ENCODE measurements at places on chromosomes 3 and 15. TPM values are rescaled to one million over a fixed set of nuclear protein-coding genes. Genes with fewer than 3 reads are reported as not detected.

DNA sequence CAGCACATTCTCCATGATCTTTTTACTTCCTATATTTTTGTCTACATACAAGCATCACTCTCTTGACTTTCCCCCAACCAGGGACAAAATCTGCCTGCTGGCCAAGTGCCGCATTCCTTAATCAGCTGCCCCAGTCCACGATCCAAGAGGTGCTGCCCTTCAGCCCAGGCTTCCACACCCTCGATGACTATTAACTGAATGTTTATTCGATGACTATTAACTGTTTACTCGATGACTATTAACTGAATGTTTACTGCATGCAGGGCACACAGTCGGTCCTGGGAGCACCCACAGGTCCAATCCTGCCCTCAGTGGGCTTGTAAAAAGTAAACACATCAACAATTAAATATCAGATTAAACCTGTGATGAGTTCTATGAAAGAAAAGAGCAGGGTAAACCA lies 256.9 kb downstream of the ARRDC4 start:
- no peaks in the 10 kb centered on the region for H3K4me1 ChIP-seq
- no peaks in the 10 kb centered on the region for H3K36me3 ChIP-seq
- H3K27ac ChIP-seq: no peak overlapping the region
- H3K27me3 ChIP-seq: no peaks in the 10 kb centered on the region
- DNase-seq: no peak

- no peaks in the 10 kb centered on the region for H3K36me3 ChIP-seq
- no peak overlapping the region for H3K4me3 ChIP-seq
- H3K4me1 ChIP-seq: peaks cover 43% of the 10 kb centered on the region
- peak; percentile 62 for DNase-seq
- H3K27ac ChIP-seq: no peak overlapping the region
- no peaks in the 10 kb centered on the region for H3K27me3 ChIP-seq
These were observed 144.4 kb downstream of the DNAJB8 start for GRCh38 chr3:128322030-128323022.

Gene KNSTRN
- 6.8 TPM for total RNA-seq

GRCh38 chr3:87206070-87206469 lies 21.0 kb upstream of the CHMP2B start:
- no peaks in the 10 kb centered on the region for H3K36me3 ChIP-seq
- no peak for DNase-seq
- no peak overlapping the region for H3K27ac ChIP-seq
- no peaks in the 10 kb centered on the region for H3K4me1 ChIP-seq

Gene SLC6A20
- not detected for total RNA-seq

Gene RLBP1
- not detected for total RNA-seq

Gene SEMA3F
- total RNA-seq: not detected

Gene C2CD4A
- 0.11 TPM for total RNA-seq

- H3K36me3 ChIP-seq: peaks cover 7% of the 10 kb centered on the region
- H3K4me1 ChIP-seq: peaks cover 13% of the 10 kb centered on the region
- H3K27me3 ChIP-seq: no peaks in the 10 kb centered on the region
- no peak for DNase-seq
- H3K4me3 ChIP-seq: no peak overlapping the region
These were observed 170.9 kb downstream of the PLCL2 start for GRCh38 chr3:17055374-17056276.

DNA sequence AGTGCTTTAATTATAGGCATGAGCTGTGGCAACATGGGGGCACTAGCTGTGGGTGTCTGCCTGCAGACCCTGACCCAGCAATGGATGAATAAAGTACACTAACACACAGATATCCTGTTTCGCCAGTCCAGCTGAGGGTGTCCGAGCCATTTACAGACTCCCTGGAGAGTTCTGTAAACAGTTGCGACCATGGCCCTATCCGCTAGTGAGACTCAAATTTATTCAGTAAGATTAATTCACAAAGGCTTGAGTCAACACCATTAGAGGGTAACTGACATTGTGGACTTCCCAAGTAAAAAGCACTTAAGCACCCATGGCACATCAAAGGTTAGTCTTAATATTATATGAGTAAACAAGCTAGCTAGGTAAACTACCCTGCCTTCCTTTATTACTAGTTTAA lies 161.6 kb downstream of the TBL1XR1 start:
- H3K27me3 ChIP-seq: no peaks in the 10 kb centered on the region
- H3K4me3 ChIP-seq: no peak overlapping the region
- DNase-seq: no peak
- H3K27ac ChIP-seq: no peak overlapping the region
- H3K36me3 ChIP-seq: peaks cover 30% of the 10 kb centered on the region
- no peaks in the 10 kb centered on the region for H3K4me1 ChIP-seq

GRCh38 chr3:50254577-50255250 lies 14.2 kb upstream of the SEMA3B start:
- peaks cover 78% of the 10 kb centered on the region for H3K36me3 ChIP-seq
- H3K27me3 ChIP-seq: no peaks in the 10 kb centered on the region
- H3K4me1 ChIP-seq: peaks cover 27% of the 10 kb centered on the region
- no peak overlapping the region for H3K4me3 ChIP-seq
- no peak overlapping the region for H3K27ac ChIP-seq

DNA sequence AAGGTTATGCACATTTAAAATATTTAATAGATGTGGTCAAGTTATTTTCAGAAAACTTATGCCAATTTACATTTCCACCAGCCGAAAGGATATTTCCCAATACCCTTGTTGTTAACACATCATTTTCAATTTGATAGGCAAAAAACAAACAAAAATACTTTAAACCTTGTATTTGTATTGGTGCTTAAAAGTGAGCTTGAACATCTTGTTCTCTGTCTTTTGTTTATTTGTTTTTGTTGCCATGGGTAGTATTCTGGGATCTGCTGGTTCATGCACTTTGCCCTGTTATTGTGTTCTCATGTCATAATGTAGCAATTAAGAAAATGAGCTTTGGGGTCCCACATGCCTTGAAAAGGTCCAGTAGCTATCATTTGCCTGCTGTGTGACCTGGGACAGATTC lies 191.4 kb downstream of the LRTM1 start:
- no peak for DNase-seq
- no peaks in the 10 kb centered on the region for H3K27me3 ChIP-seq
- H3K4me3 ChIP-seq: no peak overlapping the region
- no peak overlapping the region for H3K27ac ChIP-seq

DNA sequence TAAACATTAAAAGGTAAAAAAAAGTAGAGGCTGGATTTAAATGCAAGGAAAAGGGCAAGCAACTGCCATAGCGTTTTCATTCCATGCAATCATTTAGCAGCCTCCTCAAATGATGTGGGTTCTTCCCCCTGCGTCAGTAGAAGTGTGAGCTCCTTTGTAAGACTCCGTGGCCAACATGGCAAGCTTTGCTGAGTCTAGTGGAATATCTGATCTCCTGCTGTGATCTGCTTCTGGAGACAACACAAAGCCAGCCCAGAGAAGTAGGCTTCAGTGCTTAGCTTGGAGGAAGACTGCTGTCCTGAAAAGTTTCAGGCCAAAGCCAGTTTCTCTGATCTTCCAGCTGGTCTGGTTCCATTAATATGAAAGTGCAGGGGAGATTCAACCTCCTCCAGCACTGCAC lies 70.4 kb downstream of the ARPP21 start:
- H3K4me3 ChIP-seq: no peak overlapping the region
- H3K27ac ChIP-seq: no peak overlapping the region
- no peak for DNase-seq
- no peaks in the 10 kb centered on the region for H3K4me1 ChIP-seq
- no peaks in the 10 kb centered on the region for H3K36me3 ChIP-seq

DNA sequence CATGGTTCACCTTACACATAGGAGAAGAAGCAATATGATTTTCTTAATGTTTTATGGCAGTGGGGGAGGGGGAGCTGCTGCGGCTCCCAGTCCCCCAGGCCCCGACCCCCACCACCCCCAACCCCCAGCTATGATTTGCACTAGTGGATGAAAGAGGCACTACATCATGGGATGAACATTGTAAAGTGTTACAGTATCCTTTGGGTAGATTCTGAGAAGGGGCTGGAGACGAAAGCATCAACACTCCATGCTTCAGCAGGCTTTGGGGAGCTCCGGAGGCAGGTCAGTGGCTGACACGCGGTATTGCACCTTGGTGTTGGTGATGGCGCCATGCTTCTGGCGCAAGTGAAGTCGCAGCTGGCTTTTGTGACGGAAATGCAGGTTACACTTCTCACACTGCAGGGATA lies 19.9 kb upstream of the RTP2 start:
- H3K36me3 ChIP-seq: peaks cover 10% of the 10 kb centered on the region
- H3K4me1 ChIP-seq: no peaks in the 10 kb centered on the region
- DNase-seq: no peak
- H3K27me3 ChIP-seq: no peaks in the 10 kb centered on the region

GRCh38 chr15:24675332-24676144 lies at the start of gene NPAP1:
Gene NPAP1 (plus strand): TSS chr15:24675775. CDS start chr15:24675868, 93 bp downstream.
- H3K27ac ChIP-seq: no peak within 1 kb of the TSS
- no peak within 1 kb of the TSS for H3K4me3 ChIP-seq
- DNase-seq: no peak

DNA sequence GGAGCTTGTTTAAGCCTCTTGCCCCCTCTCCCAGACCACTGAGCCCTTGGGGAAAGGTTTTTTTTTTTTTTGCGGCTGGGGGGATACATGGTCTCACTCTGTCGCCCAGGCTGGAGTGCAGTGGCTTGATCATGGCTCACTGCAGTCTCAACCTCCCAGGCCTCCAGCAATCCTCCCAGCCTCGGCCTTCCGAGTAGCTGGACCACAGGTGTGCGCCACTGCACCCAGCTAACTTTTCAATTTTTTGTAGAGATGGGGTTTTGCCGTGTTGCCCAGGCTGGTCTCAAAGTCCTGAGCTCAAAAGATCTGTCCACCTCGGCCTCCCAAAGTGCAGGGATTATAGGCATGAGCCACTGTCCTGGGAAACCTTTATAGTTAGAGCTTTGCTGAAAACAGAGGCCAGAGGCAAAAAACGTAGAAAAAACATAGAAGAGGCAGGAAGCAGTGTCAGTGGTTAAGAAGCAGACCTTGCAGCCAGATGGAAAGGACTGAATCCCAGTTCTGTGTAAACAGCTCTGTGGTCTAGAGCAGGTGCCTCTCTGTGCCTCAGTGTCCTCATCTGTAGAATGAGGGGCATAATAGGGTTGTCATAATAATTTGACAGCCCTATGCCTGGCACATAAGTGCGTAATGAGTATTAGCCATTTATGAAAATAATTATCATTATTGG lies 33.1 kb downstream of the CMTM7 start:
- H3K27ac ChIP-seq: peak overlapping the region; percentile 50
- no peak overlapping the region for H3K4me3 ChIP-seq
- H3K4me1 ChIP-seq: peaks cover 96% of the 10 kb centered on the region
- no peaks in the 10 kb centered on the region for H3K36me3 ChIP-seq
- DNase-seq: no peak

DNA sequence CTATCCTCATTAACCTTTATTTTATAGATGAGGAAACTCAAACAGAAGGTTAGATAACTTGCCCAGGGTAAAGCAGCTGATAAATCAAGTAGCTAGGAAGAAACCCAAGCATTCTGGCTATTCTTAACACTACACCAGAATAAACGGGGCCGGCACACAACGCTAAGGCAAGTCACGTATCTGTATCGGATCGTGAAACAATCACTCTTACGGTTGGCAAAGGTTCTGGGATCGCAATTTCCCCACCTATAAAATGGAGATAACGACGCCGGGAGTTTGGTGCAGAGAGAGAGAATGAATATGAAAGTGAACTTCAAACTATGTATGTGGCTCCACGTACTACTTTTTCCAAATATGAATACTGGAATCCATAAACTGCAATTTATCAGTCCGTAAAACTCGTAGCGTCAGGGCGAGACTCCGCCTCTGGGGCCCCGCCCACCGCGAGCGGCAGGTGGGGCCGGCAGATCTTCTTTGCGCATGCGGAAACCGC lies 252 bp upstream of the ARMC8 start:
- H3K4me1 ChIP-seq: peaks cover 42% of the 10 kb centered on the region
- H3K27me3 ChIP-seq: no peaks in the 10 kb centered on the region
- DNase-seq: peak; percentile 89
- no peaks in the 10 kb centered on the region for H3K36me3 ChIP-seq
- peak overlapping the region; percentile 87 for H3K27ac ChIP-seq
- H3K4me3 ChIP-seq: peak overlapping the region; percentile 94

DNA sequence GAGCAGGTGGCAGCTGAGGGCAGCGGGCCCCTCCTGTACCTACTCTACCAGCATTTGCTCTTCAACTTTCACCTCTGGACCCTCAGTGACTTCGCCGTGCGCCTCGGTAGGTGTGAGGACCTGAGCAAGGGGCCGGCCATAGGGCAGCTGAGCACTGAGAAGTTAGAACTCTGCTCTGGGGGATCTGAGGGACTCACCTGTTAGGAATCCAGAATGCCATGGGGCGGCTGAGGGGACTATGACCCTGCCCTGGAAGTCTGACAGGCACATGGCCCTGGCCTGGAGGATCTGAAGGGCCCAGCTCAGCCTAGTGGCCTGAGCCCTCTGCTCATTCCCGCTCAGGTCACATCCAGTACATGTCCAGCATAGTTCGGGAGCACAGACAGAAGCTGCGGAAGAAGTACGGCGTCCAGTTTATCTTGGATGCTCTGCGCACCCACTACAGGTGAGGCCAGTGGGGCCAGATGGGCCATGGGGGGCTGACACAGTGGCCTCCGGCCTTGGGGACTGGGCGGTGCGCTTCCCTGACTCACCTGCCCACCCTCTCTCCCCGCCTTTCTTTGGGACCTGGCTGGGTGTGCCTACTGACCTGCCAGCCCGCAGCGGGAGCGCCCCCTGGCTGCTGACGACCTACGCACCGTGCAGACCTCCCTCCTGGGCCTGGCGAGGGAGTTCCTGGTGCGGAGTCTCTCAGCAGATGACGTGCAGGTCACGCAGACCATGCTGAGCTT lies 18.8 kb downstream of the NBEAL2 start:
- no peak overlapping the region for H3K4me3 ChIP-seq
- no peak overlapping the region for H3K27ac ChIP-seq
- H3K36me3 ChIP-seq: peaks cover 87% of the 10 kb centered on the region
- peaks cover 23% of the 10 kb centered on the region for H3K4me1 ChIP-seq

DNA sequence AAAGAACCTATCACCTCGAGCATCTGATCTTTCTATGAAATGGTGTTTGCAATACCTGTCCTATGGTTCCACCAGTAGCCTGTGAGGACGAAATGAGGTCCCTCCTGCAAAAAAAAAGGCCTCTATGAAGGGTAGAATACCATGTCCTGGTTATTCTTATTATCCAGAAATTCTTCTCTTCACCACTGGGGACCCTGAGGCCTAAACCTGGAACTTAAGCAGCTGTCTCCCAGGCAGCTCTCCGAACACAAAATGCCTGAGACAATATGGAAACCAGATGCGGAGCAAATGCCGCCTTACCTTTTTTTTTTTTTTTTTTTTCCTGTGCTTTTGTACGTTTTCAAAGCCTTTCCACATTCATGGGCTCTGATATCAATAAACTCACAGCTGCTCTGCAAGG lies 62.1 kb upstream of the WNT5A start:
- DNase-seq: no peak
- no peaks in the 10 kb centered on the region for H3K4me1 ChIP-seq
- H3K36me3 ChIP-seq: no peaks in the 10 kb centered on the region
- H3K4me3 ChIP-seq: no peak overlapping the region
- H3K27me3 ChIP-seq: no peaks in the 10 kb centered on the region

Gene CHRM5
- not detected for total RNA-seq

Gene WDR93
- not detected for total RNA-seq

Gene THBS1
- 4.0 TPM for total RNA-seq

DNA sequence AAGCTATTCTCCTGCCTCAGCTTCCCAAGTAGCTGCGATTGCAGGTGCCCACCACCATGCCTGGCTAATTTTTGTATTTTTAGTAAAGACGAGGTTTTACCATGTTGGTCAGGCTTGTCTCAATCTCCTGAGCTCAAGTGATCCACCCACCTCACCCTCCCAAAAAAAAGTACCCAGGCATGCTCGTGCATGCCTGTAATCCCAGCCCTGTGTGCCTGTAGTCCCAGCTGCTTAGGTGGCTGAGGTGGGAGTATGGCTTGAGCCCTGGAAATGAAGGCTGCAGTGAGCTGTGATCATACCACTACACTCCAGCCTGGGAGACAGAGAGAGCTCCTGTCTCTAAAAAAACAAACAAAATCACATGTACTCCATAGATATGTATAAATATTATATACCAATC lies 176.5 kb downstream of the SOX2 start:
- no peak overlapping the region for H3K4me3 ChIP-seq
- H3K27ac ChIP-seq: no peak overlapping the region
- H3K36me3 ChIP-seq: no peaks in the 10 kb centered on the region
- no peaks in the 10 kb centered on the region for H3K4me1 ChIP-seq
- H3K27me3 ChIP-seq: no peaks in the 10 kb centered on the region

Gene NT5DC2
- total RNA-seq: 5.8 TPM

Data from CD4-positive, alpha-beta memory T cell (primary cell).